Effector memory CD4-positive, alpha-beta T cell (primary cell): ENCODE measurements at places on chromosomes 11 and 22.

DNA sequence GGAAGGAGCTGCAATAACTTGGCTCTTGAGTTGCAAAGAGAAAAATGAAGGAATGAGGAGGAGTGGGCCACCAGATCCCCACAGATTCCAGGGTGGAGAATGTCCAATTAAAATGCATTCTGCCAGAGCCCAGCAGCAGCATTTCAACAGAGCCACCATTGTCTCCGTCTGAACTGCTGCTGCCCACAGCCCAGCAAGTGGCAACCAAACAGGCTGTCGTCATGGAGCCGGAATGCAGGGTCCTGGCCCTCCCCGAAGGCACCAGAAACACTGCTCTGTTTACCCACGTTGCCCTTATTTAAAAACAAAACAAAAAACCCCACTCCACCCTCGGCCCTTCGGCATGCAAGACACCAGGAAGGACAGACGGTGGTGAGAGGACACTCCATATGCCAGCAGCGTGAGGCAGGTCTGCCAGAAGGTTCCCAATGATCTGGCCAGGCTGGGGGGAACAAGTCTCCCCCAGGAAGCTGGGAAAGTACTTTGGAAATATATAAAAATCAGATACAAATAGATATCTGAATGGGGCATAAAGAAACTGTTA lies 32.5 kb downstream of the PLEKHA7 start:
- DNase-seq, result no peak

DNA sequence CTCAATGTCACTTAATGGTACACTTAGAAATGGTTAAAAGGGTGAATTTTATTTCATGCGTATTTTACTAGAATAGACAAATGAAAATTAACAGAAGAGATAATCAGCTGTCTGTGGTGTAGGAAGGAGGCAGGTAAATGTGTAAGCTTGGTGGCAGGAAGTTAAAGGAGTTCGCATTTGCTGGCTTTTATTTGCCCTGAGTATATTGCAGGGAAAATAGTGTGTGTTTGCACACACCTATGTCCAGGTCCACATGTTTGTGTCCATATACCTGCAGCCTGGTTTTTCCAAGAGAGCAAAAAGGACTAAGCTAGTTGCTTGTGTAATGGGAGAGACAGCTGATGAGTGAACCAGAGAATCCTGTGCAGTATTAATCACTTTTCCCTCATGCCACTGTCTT lies 16.0 kb downstream of the NTM start:
- DNase-seq, result no peak

GRCh38 chr11:19834771-19835170 lies 122.1 kb downstream of the NAV2 start:
- no peak for DNase-seq

GRCh38 chr11:96263238-96263763 lies 79.7 kb downstream of the MAML2 start:
- no peak for DNase-seq

DNA sequence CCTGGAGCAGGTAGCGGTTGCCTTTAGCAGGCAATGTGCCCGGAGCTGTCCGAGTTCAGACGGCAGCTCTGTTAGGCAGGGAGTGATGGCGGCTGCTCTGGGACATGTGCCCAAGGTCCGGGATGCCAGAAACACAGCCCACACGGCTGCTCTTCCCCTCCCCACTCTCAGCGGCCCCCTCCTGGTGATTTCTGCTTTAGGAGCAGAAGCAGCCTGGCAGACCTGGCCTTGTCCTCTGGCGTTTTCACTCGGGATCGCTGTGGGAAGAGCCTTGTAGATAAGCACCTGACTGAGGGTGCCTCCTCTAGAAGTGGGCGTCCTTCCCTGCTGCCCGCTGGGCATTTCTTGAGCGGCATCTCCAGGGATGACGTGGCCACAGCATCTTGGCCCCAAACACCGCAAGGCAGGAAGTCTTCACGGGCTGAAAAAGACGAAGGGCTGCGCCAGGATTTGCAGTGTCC lies 392.2 kb downstream of the TBC1D22A start:
- DNase-seq, result no peak

DNA sequence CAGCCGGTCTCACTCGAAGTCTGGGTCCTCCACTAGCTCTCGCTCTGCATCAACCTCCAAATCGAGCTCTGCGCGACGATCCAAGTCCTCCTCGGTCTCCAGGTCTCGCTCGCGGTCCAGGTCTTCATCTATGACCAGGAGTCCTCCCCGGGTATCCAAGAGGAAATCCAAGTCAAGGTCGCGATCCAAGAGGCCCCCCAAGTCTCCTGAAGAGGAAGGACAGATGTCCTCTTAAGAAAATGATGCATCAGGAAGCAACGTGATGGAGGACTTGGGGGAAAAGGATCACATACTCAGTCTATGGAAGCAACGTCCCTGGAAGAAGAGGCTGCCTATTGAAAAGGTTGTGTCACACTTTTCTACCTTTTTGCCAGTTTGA lies 1.1 kb downstream of the SRSF8 start:
- no peak for DNase-seq
